Urinary bladder (tissue), 4 donors: ENCODE measurements at places on chromosomes 1 and 21. TPM values are rescaled to one million over a fixed set of nuclear protein-coding genes. Genes with fewer than 3 reads are reported as not detected.

GPBP1L1 gene
- total RNA-seq = 120 TPM

PRAMEF13 gene
- total RNA-seq = not detected

GCLM gene
- total RNA-seq = 12.6 TPM

PALMD gene
- total RNA-seq = 21.1 TPM

MFN2 gene
- total RNA-seq = 26.6 TPM

GCSAML gene
- 1.1 TPM for total RNA-seq

CELA2A gene
- not detected for total RNA-seq

C1orf210 gene
- 0.90 TPM for total RNA-seq

PM20D1 gene
- 1.6 TPM for total RNA-seq

ZNF648 gene
- 0.11 TPM for total RNA-seq

RHCE gene
- total RNA-seq = 0.85 TPM

LEFTY1 gene
- 0.79 TPM for total RNA-seq
